ENCODE measurements at places on chromosomes 3 and 15. TPM values are rescaled to one million over a fixed set of nuclear protein-coding genes. Genes with fewer than 3 reads are reported as not detected.

Gene SQOR
- 67.5 TPM for total RNA-seq

Gene PRICKLE2
- 22.9 TPM for total RNA-seq

Gene PLA2G4F
- 51.2 TPM for total RNA-seq

Gene GOLGA8O
- 2.5 TPM for total RNA-seq

Gene ROPN1
- total RNA-seq = 0.54 TPM

Gene SLITRK3
- 0.44 TPM for total RNA-seq

Gene C3orf20
- total RNA-seq = 0.16 TPM

Gene HACD2
- total RNA-seq = 25.4 TPM

Measured in kidney (tissue), 22 donors.